Fibroblast of lung (primary cell): ENCODE measurements at places on chromosomes 2 and 18. TPM values are rescaled to one million over a fixed set of nuclear protein-coding genes. Genes with fewer than 3 reads are reported as not detected.

DNA sequence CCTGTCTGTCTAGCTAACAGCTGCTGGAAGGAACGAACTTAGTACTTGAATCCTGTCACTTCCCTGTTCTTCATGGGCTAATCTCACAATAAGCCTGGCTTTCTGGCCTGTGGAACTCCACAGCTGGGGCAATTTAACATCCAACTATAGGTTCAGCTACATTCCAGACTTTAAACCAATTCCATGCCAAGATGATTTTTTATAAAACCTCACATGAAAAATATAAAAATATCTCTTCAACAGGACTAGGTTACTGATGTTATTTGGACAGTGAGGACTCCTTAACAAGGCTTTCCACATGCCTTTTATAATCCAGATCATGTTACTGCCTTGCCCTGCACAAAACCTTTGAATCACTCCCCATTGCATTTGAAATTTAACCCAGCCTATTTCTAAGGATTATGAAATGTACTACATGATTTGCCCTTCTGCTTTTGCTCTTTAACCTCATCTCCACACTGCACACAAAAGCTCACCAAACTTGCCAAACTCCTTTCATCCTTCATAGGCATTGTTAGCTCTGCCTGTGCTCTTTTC is 863.2 kb upstream of the CHAC2 start:
- no peak for DNase-seq

DNA sequence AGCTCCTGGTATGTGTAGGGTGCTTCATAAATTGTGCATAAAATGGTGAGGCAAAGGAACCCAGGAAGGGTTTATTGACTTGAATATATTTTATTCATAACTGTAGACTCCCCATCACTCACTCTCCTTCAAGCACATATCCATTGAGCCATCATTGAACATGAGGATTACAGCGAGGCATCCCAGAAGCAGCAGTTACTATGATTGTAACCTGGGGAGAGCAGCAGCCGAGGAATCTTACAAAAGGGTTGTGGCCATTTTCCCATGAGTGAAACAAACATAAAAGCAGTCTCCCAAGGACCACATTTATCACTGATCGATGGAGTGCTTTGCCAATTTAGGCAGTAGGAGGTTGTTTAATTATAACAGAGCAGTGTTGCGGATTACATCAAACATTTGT is 183.4 kb downstream of the NCK2 start:
- no peak for DNase-seq

GRCh38 chr18:50090370-50091312 is 104.3 kb downstream of the MYO5B start:
- DNase-seq: no peak

DNA sequence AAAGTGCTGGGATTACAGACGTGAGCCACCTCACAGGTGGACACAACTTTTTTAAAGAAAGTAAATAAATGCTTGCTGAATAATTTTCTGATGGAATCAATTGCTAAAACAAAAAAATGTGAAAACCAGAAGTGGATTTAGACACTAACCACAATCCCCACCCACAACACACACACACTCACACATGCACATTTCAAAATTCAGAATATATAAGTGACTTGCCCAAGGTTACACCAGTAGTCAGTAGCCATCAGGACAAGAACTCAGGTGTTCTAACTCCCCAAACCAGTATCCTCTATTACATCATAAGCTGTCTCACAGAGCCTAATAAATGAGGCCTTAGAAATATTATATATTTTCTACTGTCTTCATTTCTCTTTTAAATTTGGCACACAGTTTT is 1923.6 kb upstream of the PIK3C3 start:
- no peak for DNase-seq

- DNase-seq: no peak
These were observed 27.0 kb upstream of the HK2 start for GRCh38 chr2:74806920-74807319.

DNA sequence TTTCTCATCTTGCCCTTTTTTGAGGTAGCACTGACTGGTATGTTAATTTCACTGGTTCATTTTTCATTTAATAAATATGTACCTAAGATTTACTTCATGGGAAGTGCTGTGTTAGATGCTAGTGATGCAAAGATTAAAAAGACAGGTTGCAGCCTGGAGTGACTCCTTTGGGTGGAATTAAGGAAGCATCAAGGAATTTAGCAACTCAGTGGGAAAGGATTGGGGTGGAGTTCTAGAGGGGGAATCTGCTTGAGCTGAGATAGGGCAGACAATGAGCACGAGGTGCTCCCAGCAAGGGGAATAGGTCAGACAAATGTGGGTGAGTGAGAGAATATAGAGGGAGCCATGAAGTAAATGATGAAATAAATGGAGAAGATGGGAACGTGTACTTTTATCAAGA is 57.0 kb downstream of the LYPD6 start:
- DNase-seq: no peak

GRCh38 chr18:32175265-32175664 is 14.6 kb upstream of the MEP1B start:
- no peak for DNase-seq

- peak; percentile 56 for DNase-seq
These were observed 262.0 kb upstream of the RASGRP3 start for GRCh38 chr2:33214436-33214835.

DNA sequence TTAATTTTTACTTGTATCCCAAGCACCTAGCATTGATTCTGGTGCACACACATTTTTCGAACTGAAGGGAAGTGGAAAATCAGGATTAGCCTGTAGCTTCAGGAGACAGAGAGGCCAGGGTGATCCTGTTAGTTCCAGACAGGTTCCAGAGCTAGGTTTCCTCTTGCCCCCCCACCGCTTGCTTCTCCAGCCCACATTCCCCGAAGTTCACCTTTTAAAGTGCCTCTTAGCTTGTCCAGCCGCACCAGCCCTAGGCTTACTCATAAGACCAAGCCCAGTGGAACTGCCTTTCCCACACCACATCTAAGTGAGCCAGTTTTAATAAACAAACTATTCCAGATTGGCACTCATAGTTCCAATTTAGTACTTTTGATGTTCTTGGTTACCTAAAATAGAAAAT is 898.6 kb upstream of the KLHL29 start:
- DNase-seq: no peak

GRCh38 chr2:118049140-118049815 is 35.4 kb upstream of the CCDC93 start:
- peak; percentile 33 for DNase-seq

GRCh38 chr2:105721991-105722511 is 22.7 kb upstream of the NCK2 start:
- DNase-seq: no peak

- peak; percentile 7 for DNase-seq
These were observed 1.7 kb upstream of the POU3F3 start for GRCh38 chr2:104852090-104852666.

- DNase-seq: no peak
These were observed 122.9 kb downstream of the MTCL1 start for GRCh38 chr18:8828300-8828699.

GRCh38 chr2:17719562-17720371 is 33.8 kb downstream of the SMC6 start:
- DNase-seq: no peak

- peak; percentile 9 for DNase-seq
These were observed 243.8 kb downstream of the TSN start for GRCh38 chr2:121999264-121999663.

DNA sequence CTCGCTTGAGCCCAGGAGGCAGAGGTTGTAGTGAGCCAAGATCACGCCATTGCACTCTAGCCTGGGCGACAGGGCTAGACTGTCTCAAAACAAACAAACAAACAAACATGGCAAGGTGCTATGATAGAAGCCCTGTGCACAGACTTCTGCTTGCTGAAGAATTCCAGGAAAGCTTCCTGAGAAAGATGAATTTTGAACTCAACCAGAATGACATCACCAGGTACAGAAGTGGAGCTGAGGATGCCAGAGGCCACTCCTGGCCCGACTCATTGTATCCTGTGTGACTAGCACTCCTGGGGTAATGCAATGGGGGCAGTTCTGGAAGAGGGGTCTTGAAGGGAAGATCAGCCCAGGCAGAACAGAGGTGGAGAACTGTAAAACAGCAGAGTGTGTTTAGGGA is 22.0 kb upstream of the PNPT1 start:
- DNase-seq: no peak

DNA sequence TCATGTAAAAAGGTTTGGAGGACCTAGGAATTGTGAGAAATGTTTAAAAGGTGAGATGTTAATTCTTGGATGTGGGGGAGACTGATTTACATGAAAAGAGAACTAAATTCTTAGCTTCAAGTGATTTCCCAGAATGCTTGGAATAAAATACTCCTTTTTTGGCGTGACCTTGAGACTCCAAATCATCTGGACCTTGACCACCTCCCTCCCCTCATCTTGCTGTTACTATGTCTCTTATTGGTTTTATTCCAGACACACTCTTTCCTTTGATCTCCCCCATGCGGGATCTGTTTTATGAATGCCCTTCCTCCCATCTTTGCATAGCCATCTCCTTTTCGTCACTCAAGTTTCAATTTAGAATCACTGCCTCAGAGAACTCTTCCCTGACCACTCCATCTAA is 20.0 kb upstream of the LRRTM1 start:
- no peak for DNase-seq

DNA sequence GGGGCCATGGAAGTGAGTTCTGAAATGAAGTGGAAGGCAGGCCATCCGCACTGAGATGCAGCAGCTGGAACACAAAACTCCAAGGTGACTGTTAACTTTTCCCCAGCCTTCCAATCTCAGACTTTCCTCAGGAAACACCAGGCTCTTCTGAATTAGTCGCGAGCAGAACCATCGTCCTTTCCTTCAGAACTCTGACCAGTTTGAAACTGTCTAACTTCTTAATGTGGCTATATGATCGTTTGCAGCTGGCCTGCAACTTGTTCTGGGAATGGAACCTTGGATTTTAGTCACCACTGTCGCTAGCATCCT is 620 bp upstream of the RPL37A start:
- DNase-seq: no peak

DNA sequence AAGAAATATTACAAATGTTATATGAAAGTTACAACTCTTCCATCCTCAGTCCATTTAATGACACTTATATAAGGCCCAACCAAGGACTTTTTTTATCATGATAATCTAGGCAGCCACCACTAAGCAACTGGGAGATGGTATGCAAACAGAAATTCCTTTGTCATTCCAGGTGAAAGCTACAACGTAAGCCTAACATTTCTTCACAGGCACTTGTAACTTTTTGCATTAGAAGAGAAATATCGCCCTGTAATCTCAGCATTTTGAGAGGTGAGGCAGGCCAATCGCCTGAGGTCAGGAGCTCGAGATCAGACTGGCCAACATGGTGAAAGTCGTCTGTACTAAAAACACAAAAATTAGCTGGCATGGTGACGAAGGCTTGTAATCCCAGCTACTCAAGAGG is 581.2 kb upstream of the SLC8A1 start:
- DNase-seq: no peak

- DNase-seq: no peak
These were observed 33.7 kb downstream of the GFPT1 start for GRCh38 chr2:69353360-69353759.

DNA sequence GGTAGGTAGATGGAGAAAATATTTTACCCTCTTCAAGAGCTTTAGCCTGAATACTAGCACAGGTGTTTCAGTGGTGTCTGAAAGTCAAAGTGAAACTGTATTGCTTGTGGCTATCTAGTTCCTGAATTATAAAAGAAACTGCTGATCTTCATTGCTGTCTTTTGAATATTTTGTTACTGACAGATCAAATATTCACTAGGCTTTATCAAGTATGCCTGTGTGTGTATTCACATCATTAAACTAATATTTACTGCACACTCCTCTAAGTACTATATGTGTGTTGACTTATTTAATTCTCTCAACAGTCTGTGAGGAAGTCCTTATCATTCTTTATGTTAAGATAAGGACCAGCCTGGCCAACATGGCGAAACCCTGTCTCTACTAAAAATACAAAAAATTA is 139.6 kb downstream of the SOCS6 start:
- DNase-seq: no peak

GRCh38 chr18:11119959-11120587 is 29.3 kb downstream of the PIEZO2 start:
- DNase-seq: no peak

GRCh38 chr2:24579053-24579803 is 88.2 kb downstream of the NCOA1 start:
- DNase-seq: no peak

GRCh38 chr2:70767079-70767698 is 811 bp downstream of the ADD2 start:
- no peak for DNase-seq

- DNase-seq: no peak
These were observed 333.3 kb downstream of the PLCL1 start for GRCh38 chr2:198137733-198138132.

- DNase-seq: no peak
These were observed 315.5 kb downstream of the RPRM start for GRCh38 chr2:153163055-153163454.

DNA sequence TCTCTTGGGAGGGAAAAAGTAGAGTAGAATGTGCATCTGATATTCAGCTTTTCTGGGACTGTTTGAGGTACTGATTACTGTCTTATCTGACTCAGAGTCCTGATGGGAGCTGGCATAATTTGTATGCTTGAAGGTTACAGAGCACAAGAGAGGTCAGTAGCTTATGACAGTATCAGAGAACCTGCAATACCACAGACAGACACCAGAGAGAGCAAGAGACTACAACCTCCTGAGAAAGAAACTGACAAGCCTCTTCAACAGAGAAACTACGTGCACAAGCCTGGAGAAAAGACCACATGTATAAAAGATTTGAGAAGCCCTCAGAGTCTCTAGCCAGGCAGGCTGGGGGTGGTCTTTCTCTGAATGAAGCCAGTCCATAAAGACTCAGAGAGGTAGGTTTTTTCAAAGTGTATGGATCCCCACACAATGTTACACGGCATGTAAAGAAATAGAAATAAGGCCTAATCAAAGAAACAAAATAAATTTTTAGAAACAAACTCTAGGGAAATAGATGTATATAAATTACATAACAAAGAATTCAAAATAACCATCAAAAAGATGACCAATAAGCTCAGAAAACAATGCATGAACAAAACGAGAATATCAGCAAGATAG is 568.3 kb downstream of the LRRTM4 start:
- peak; percentile 12 for DNase-seq

FHOD3 gene
- 16.1 and 33.5 TPM in 2 replicates for polyA plus RNA-seq

CDH2 gene
- 15.3 and 18.9 TPM in 2 replicates for polyA plus RNA-seq

B3GNT7 gene
- polyA plus RNA-seq: 0.01 and 0.06 TPM in 2 replicates

CKAP2L gene
- 4.4 and 14.5 TPM in 2 replicates for polyA plus RNA-seq

CRYGB gene
- not detected in 2 replicates for polyA plus RNA-seq

PTGR3 gene
- 18.1 and 25.1 TPM in 2 replicates for polyA plus RNA-seq

ZNF638 gene
- polyA plus RNA-seq: 54.3 and 63.8 TPM in 2 replicates

RTKN gene
- 8.3 and 10.0 TPM in 2 replicates for polyA plus RNA-seq

GREB1 gene
- polyA plus RNA-seq: 0.06 TPM in 2 replicates

PEX13 gene
- 15.6 and 20.4 TPM in 2 replicates for polyA plus RNA-seq

HOXD8 gene
- 0.05 TPM in 1 of 2 replicates, not detected in the other for polyA plus RNA-seq

NCKAP1 gene
- polyA plus RNA-seq: 185 and 219 TPM in 2 replicates

INHBB gene
- 0.01 TPM in 1 of 2 replicates, not detected in the other for polyA plus RNA-seq
